ENCODE measurements at places on chromosomes 2 and 18.
A peak's percentile ranks its signal among the peaks of the same experiment; 100 is the strongest.

- no peak for DNase-seq
Observed at GRCh38 chr18:36349552-36349951, 52.0 kb downstream of the FHOD3 start.

- DNase-seq, result no peak
Observed at GRCh38 chr2:161146209-161146775, 13.9 kb upstream of the TANK start.

DNA sequence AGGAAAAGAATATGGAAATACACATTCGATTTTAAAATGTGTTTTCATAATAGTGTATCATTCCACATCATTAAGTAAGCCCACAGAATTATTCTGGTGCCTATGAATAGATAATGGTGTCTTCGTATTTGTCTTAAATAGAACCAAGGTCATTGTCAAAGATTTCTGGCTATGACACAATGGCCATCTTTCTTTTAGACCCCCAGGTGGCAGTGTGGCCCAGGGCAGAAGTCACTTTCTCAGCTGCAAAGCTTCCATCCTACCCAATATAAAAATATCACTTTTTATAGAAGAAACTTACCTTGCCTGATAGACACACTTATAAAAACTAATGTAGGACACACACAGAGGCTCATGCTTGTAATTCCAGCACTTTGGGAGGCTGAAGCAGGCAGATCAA, 57.5 kb downstream of the ZRANB3 start:
- DNase-seq, result no peak

GRCh38 chr18:68478246-68478645, 236.7 kb downstream of the TMX3 start:
- no peak for DNase-seq

- DNase-seq, result no peak
Observed at GRCh38 chr2:202030691-202031090, 3.0 kb upstream of the FZD7 start.

GRCh38 chr2:141003967-141004657, 1126.7 kb downstream of the LRP1B start:
- DNase-seq, result no peak

DNA sequence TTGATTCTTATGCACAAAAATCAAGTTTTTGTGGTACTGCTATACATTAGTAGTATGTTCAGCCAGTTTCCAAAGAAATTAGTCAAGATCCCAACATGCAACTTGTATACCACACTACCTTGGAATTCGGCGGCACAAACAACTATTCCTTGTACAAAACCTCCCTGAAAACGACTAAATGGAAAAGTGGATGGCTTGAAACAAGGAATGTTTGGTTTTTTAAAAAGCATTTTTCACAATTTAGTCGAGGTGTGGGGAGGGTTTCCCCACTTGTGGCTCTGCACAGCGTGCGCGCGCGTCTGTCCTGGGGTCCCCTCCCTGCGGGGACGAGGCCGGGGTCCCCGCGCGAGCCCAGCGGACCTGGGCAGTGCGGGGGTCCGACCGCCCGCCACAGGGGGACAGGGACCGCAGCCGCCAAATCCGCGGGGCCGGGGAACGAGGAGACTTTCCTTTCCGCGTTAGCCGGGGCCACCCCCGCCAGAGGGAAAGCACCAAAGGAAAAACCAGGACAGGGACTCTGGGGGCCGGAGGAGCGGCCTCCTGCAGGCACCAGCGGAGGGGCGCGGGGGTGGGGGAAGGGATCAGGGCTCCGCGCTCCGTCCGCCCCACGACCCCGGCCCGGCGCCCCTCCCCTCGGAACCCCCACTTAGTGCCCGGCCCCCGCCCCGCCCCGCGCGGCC, 534 bp upstream of the SOCS6 start:
- DNase-seq, result peak; percentile 45

- DNase-seq, result no peak
Observed at GRCh38 chr18:36075862-36076587, 8.7 kb upstream of the RPRD1A start.

GRCh38 chr2:224025874-224026273, 13.2 kb downstream of the SERPINE2 start:
- no peak for DNase-seq

GRCh38 chr2:226882606-226883005, 46.8 kb downstream of the RHBDD1 start:
- no peak for DNase-seq

GRCh38 chr18:37161491-37161890, 332.6 kb downstream of the KIAA1328 start:
- no peak for DNase-seq

DNA sequence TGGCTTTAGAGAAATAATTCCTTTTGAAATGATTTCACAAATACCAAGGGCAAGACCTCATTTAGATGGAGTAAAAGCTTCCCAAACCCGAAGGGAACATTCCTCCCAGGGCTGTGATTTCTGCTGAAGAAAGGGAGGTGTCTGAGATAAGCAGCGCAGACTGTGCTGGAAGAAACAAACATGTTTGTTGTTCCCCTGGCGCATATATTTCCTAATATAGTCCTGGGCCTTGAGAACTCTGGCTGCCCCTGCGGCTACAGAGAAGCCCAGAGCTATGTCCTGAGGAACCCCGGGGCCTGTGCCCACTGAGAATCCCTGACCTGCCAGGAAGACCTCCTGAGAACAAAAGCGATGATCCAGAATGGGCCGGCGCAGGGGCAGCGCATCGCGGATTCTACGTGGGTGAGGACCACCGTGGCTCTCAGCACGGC, 372.6 kb upstream of the NT5C1B start:
- DNase-seq, result no peak

DNA sequence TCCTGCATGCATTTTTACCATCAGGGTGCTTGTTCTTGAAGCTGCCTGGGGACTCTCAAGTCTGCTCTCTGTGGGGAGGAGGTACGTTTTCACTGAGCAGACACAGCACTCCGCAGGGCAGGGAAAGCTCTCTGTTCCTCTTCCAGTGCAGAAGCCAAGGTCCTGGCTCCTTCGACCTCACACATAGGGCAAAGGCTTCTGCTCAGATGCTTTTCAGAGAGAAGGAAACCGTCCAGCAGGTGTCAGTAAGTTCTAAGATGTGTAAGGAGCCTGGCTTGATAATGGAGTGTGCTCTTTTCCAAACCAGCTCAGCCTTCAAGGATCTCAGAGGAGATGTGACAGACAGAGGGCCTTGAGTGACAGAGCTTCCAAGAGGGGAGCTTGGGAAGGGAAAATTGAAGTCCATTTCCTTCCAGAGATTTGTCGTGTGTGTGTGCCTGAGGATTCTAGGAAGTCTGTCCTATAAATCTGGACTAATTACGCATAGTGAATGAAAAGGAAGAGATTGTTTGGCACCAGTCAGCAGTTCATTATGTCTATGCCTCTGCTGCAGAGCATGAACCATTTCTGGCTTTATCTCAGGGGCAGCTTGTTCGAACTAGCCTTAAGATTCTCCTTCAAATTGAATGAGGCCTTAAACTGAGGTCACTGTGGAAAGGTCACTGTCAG, 67.3 kb upstream of the UPP2 start:
- DNase-seq, result no peak

- no peak for DNase-seq
Observed at GRCh38 chr2:228771315-228771714, 499.8 kb downstream of the PID1 start.

- no peak for DNase-seq
Observed at GRCh38 chr2:235860871-235861270, 307.3 kb downstream of the GBX2 start.

GRCh38 chr2:19540739-19541525, 182.5 kb upstream of the OSR1 start:
- DNase-seq, result no peak

GRCh38 chr18:2102022-2102421, 469.3 kb downstream of the METTL4 start:
- DNase-seq, result no peak

DNA sequence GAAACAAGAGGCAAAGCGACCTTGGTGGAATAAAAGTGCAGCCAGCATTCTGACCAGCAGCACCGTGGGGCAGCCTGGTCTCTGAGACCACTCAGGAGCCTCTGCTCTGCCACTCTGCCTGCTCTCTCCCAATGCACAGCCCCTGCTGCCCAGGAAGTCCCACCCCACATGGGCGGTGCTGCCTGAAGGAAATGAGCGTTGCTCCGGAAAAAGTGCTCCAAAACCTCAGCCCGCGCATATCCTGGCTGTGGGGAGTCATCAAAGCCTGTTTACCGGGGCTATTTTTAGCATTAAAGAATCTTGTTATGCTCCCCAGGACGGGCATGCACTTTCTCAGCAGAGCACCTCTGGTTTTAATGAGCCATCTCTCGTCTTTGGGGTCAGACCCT, 54.5 kb downstream of the EPAS1 start:
- no peak for DNase-seq

DNA sequence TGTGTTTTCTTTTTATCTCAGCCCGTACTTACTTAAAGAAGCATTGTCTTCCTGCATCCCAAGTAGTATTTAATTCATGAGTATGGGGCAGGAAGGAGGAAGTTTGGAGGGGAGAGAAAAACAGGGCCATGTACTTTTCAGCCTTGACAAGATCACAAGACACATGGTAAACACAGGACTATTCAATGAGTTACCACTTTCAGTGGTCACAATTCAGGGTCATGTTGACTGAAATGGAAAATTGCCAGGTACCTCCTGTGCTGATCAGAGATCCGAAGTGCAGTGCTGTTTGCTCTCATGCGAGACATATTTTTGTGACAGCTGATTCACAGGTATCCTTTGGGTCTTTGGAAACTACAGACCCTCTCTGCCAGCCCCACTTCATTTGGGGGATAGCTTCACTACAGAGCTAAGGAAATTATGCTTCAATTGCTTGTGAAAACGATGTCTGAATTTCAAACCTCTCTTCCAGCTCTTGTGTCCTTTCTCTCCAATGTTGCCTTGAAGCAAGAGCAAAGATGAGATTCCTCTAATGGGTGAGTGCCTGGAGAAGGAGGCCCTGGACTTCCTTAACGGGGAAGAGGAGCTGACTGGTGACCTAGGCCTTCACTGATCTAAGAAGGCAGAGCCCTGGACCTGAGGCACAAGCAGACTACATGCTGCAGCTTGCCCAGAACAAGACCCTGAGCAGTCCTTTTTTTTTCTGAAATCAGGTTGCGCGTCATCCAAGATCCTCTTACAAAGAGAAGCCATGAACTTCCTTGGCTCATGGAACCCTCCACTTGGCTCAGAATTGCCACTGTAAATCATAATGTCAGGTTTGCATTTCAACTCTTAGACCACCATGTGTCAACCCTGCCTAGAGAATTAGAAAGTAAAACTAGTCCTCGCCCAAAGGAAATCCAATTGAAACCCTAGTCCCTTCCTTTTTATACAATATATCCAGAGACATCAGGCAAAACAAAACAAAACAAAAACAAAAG, 44.1 kb downstream of the EVA1A start:
- DNase-seq, result no peak

- no peak for DNase-seq
Observed at GRCh38 chr2:37323176-37323780, 1.4 kb downstream of the PRKD3 start.

DNA sequence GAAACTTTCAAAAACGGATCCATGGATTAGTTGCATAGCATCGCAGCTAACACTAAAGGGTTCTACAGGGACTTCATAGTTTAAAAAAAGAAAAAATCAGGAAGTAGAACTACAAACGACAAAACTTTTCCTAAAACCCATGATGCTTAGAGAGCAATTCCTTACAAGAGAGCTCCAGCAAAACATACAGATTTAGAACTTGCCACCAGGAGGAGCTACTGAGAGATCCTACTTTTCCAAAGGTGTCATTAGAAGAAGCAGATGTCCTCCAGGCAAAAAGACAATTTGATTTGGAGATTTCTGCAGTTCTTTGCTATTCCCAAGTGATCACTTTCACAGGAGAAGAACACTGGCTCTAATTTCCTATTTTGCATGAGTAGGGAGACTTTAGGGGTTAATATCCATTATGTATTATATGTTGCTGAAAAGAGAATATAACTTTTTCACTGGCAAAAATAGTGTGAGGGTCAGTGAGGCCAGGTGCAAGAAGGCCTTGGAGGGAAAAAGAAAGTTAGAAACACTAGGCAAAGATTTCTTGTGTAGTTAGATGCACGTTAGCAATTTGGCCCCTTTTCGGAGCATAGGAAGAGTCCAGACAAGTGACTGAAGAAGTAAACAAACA, 436.2 kb downstream of the SUCLG1 start:
- DNase-seq, result no peak

GRCh38 chr2:169928463-169928864, 101.2 kb downstream of the UBR3 start:
- DNase-seq, result no peak

GRCh38 chr2:236045251-236046235, 122.6 kb downstream of the GBX2 start:
- DNase-seq, result no peak

DNA sequence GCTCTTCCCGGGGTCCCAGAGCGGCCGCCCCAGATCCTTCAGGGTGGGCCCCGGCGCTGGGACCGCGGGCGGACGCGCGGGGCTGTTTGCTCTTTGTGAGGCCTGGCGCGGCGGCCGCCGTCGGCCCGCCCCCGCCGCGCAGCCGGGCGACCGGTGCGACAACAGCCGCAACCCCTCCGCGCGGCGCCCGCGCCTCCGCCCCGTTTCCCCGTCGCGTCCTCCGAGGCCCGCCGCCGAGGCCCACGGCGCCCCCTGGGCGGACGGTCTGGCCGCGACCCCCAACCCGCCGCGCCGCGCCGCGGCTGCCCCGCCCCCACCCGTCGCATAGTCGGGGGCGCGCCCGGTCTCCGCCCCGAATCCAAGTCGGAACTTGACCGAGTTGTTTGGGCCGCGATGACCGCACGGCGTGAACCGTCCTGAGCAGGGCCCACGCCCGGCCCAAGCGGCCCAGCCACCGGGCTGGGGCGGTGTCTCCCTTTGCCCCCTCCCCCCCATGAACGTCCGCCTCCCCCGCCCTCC, 448 bp downstream of the YPEL5 start:
- no peak for DNase-seq

GRCh38 chr18:21112140-21112473, 494 bp upstream of the ROCK1 start:
- DNase-seq, result no peak

GRCh38 chr2:190714958-190715357, 66.1 kb downstream of the NAB1 start:
- no peak for DNase-seq

- no peak for DNase-seq
Observed at GRCh38 chr2:218566296-218566695, 1.9 kb downstream of the USP37 start.

DNA sequence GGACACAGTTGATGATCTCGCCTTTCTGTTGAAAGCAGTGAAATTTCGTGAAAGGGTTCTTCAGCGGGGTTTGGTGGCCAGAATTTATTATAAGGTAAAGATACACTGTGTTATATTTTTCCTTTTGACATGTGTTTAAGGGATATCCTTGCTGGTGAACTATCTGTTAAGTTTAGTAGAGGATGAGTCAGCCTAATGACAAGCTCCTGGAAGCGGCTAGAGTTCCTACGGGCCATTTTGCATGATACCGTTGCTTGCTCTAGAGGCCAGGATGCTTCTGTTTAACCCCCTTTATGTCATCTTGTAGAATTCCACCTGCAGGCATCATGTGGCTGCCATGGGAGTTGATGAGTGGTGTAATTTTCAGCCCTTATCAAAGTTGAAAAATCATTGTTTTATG, 124.8 kb upstream of the BCL2L11 start:
- DNase-seq, result no peak

- DNase-seq, result no peak
Observed at GRCh38 chr2:121972203-121972602, 216.8 kb downstream of the TSN start.

Measured in liver (tissue), 10 donors.